ENCODE measurements at places on chromosomes 6 and 20.

DNA sequence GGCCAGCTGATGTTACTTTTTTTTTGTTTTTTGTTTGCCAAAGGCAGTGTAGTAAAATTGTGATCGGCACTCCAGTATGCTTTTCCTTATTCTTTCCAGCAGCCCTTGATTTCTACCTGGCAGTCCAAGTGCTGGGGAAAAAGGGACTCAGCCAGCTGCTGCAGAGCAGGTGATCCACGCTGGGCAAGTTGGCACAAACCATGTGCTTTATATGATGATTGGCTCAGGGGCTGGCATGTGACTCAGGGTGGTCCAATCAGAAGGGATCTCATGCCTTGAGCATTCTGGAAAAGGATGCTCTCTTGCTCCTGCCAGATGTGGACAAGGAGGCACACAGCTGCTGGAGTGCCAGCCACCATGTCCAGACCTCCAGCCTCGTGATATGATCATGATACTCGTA is 54.5 kb downstream of the SULF2 start:
- DNase-seq, result no peak

DNA sequence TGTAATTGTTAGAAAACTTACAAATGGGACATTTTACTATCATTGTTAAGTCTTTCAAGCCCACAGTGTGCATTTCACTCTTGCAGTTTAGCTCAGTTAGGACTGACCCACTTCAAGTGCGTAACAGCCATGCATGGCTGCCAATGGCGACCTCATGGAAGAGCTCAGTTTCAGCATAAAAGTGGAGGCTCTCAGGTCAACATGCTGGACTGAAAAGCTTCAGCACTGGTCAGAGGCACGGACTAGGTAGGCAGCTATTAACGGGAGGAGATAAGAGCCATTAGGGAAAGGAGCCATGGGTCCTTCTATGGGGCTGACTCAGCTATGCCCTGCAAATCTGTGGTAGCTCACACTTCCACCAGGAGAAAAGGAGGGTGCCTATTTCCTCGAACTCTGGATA is 101.8 kb downstream of the TTLL2 start:
- no peak for DNase-seq

DNA sequence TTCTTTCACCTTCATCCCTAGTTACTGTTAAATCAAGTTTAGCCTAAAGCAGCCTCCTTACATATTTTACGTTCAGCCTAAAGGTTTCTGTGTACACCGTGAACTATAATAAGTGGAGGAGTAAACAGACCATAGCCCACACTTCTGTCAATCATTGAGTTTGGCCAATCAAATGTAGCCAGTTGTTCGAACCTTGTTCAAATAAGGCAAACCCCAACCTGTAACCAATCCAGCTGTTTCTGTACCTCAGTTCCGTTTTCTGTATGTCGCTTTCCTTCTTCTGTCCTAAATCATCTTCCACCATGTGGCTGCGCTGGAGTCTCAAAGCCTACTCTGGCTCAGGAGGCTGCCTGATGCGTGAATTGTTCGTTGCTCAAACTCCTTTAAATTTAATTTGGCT is 1.8 kb upstream of the FBXO30 start:
- DNase-seq, result no peak

GRCh38 chr6:3102875-3103274 is 15.6 kb upstream of the BPHL start:
- DNase-seq, result no peak

DNA sequence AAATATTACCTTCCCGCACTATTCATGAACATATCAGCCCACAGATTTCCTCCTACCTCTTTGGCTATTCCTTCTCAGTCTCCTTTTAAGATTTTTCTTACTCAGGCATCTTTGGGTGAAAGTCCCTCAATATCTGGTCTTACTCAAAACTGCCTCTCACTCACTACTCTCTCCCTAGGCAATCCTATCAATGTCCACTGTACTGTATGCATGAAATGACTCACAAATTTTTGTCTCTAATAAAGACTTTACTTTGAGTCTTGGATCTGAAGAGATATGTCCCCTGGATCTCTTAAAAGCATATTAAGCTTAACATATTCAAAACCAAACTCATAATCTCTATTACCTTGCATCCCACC is 24.4 kb downstream of the IL22RA2 start:
- DNase-seq, result no peak

GRCh38 chr6:139753198-139753861 is 378.9 kb upstream of the CITED2 start:
- DNase-seq, result no peak

Measured in stimulated activated CD4-positive, alpha-beta T cell treated with anti-CD3 and anti-CD28 coated beads, Interleukin-4, amount 100 ng/mL, for 1 hour (primary cell).